ENCODE measurements at places on chromosomes 12 and 14.

GRCh38 chr12:68406134-68406576, 74.0 kb upstream of the MDM1 start:
- no peak for DNase-seq

DNA sequence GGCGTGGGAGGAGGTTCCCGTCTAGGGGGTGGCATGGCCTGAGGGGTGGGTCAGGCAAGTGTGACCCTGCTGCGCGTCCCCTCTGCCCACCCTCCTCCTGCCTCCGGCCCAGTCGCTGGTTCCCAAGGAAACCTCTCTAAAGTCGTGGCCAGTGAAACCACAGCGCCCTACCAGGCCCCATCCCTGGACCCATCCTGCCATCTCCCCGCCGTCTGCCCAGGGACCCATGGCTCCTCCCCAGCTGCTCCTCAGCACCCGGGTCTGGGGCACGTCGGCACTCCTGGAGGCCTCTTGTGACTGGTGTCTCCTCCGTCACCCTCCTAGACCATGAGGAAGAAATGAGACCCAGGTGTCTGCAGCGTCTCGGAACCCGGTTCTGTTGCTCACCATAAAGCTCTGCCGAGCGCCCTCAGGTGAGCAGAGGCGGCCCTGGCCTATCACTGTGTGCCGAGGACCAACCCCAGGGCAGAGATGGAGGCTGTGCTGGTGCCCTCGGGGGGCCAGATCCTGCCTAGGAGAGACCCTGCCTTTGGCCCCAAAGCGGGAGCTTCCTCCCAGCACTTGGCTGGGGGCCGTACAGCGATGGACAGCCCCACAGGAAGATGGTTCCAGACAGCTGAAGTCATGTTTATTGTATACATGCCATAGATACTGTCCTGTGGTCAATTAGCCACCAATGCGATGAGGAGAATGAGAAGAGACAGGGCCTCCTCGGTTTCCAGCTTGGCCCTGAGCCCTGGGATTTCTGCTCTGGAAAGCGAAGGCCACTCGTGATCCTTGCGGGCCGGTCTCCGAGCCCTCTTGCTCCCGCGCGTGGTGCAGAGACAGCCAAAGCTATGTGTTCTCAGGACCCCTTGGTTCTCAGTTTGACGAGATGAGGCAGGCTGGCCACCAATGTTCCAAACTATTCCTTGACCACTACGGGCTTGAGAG, 222.5 kb upstream of the RTL1 start:
- DNase-seq: no peak

DNA sequence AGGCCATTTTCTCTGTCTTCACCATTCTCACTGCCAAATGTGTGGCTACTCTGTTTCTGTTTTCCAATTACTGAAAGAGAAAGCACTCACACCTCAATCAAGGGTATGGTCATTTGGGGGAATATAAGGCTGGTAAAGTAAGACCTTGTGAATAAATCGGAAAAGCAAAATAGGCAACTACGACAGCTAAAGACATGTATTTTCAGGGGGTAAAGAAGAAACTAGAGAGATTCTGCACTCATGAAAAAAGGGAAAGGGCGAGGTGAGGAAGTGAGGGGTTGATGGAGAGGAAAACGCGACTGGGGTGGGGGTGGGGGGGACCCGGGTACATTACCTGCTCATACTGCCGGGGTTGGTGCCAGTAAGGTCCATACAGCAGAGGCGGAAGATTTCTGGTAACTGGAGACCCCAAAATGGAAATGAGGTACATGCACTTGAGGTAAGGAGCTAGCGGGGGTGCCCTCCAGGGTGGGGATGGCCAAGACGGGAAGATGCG, 19.3 kb downstream of the CHD8 start:
- DNase-seq: no peak

- DNase-seq: no peak
These were observed 34.5 kb upstream of the NFYB start for GRCh38 chr12:104172570-104172947.

- DNase-seq: no peak
These were observed 7.1 kb downstream of the RHOF start for GRCh38 chr12:121786440-121786825.

GRCh38 chr12:1928439-1929121, 10.1 kb upstream of the CACNA2D4 start:
- DNase-seq: no peak

DNA sequence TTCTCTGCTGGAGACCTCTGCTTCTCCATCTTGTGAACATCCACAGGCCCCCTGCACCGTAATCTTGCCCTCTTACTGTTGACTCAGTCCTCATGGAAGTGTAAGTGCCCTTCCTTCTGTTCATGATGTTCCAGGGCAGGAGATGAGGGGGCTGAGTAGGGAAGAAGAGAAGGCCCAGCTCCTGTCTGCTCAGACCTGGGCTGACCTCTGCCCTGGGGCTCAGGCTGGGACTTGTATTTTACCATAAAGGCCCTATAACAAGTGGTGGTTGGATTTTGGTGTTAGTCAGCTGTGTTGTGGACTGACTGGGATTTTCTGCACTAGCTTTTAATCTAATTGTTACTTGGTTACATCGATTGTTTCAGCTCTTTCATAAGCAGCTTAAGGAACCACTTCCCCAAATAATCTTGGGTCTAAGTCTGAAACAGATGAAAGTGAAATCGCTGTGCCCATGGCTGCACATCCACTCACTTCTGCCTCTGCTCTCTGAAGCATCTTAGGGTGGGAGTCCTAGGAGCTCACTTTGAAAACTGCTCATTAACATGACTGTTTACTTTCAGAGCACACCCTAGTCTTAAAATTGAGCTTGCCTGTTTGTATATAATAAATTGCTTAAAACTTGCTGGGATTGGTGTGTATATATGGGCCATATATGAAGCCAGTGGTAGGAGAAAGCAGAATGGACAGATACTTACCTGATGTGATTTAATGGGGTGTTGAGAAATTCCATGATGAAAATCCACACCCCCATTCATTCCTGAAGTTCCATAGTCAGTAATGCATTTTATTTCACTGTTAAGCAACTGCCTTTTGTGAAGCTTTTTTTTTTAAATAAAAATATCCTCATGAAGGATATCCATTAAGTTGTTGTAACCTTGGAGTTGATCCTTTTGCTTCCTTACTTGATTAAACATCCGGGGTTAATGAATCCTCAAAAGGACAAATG, 17.7 kb downstream of the C12orf71 start:
- no peak for DNase-seq

DNA sequence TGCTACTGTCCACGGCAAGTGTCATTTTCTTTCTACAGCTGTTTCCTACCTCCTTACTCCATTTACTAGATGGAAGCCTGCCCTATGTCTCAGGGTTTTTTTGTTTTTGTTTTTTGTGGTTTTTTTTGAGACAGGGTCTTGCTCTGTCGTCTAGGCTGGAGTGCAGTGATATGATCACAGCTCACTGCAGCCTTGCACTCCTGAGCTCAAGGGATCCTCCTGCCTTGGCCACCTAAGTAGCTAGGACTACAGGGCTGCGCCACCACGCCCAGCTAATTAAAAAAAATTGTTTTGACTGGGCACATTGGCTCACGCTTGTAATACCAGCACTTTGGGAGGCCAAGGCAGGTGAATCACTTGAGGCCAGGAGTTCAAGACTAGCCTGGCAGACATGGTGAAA, 14.7 kb downstream of the TUBA1A start:
- DNase-seq: no peak

GRCh38 chr14:71320734-71321573, 413.7 kb downstream of the PCNX1 start:
- DNase-seq: peak; percentile 60

DNA sequence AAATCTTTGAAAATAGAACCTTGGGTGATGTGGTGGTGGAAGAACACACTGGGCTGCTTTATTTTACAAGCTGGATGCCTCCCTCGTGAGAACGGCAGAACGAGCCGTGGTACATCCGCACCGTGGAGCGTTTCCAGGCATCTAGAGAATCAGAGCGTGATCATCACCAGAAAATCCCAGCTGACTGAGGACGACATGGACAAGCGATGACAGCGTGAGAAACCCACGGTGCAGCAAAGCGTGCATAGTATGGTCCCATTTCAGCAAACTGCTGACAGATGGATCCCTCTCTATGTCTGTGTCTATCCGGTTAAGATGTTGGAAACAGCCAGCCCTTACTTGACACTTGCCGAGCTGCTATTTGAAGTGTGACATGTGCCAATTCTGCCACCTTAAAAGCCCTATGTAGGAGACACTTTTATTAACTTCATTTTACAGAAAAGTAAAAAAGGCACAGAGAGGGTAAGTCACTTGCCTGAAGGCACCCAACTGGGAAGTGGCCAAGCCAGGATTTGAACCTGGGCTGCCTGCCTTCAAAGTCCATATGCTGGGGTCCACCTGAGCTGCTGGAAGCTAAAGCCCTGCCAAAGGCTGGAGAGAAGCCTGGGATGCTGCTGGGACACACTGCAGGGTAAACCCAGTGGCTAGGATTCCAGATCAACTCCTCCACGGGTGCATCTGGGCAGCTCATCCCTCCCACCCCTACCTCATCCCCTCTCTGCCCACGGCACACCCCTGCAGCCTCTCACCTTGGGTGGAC, 14.9 kb downstream of the SCARB1 start:
- DNase-seq: no peak

- DNase-seq: peak; percentile 38
These were observed 157.1 kb downstream of the NTF3 start for GRCh38 chr12:5589054-5589453.

- DNase-seq: no peak
These were observed 95.2 kb downstream of the LGMN start for GRCh38 chr14:92653162-92653651.

- DNase-seq: peak; percentile 82
These were observed 106.1 kb downstream of the PAX9 start for GRCh38 chr14:36767603-36768281.

GRCh38 chr14:104978746-104979691, 845 bp upstream of the AHNAK2 start:
- DNase-seq: no peak

DNA sequence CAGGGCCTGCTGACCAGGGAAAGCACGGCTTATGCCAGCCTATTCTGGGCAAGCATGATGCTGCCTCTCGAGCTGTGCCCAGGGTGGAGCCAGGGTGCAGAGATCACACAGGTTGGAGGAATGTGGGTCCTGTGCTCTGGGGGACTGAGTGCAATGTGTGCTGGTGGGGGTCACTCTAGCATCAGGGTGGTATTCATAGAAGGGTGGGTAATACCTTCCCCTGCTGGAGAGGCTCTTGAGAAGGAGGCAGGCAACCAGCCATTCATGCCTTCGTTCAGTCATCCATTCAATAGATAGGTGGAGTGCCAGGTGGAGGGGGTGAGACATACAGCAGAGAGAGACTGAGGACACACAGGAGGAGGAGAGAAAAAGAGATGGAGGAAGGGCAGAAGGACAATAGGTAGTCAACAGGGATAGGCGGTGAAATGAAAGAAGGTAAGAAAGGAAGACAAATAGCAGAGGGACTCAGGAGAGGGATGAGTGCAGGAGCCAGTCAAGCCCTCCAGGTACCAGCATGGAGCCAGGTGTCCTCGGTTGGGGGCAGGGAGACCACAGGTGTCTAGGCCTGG, 5.2 kb upstream of the ZNF385A start:
- DNase-seq: no peak

DNA sequence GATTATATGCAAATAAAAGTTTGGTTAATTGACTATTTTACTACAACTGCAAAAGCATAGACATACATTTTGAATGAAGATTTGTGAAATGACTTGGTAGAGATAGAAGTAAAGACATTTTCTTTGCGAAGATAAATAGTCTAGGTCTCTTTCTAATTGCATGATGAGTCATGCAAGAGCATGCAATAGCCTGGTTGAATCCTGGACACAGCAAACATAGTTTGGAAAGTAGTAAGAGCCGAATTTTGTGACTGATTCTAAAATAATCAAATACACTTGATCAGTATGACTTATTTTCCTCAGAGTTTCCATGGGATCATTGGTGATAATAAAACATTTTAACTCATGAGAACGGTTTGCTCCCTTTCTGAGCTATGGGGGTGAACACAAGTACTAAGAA, 27.7 kb upstream of the CAND1 start:
- DNase-seq: no peak

DNA sequence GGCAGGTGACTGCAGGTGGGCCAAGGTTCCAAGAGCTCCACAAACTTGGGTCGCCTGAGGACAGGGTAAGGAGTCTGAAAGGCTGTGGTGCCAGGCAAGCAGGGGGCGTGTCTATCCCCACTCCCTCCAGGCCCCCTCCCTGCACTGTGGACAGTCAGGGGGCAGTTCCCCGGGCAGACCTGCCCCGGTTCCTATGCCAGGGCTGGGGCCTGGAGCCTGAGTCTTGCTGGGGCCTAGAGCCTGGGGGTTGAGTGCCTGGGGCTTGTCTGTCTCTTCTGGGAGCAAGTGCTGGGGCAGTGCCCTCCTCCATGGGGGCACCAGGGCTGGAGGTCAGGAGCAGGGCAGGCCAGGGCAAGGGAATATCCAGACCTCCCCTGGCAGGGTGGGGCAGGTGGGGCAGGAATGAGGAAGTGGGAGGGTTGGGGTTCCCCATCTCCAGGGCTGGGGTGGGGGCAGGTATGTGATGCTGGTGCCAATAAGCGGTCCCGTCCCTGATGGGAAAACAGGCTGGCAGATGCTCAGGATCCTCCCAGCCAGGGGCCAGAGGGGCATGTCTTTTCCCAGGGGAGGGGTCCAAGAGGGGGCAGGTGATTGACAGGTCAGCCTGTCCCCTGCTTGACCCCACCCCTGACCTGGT, 11.9 kb upstream of the TNFAIP2 start:
- no peak for DNase-seq

- no peak for DNase-seq
These were observed 3.6 kb downstream of the TTC5 start for GRCh38 chr14:20302042-20302755.

DNA sequence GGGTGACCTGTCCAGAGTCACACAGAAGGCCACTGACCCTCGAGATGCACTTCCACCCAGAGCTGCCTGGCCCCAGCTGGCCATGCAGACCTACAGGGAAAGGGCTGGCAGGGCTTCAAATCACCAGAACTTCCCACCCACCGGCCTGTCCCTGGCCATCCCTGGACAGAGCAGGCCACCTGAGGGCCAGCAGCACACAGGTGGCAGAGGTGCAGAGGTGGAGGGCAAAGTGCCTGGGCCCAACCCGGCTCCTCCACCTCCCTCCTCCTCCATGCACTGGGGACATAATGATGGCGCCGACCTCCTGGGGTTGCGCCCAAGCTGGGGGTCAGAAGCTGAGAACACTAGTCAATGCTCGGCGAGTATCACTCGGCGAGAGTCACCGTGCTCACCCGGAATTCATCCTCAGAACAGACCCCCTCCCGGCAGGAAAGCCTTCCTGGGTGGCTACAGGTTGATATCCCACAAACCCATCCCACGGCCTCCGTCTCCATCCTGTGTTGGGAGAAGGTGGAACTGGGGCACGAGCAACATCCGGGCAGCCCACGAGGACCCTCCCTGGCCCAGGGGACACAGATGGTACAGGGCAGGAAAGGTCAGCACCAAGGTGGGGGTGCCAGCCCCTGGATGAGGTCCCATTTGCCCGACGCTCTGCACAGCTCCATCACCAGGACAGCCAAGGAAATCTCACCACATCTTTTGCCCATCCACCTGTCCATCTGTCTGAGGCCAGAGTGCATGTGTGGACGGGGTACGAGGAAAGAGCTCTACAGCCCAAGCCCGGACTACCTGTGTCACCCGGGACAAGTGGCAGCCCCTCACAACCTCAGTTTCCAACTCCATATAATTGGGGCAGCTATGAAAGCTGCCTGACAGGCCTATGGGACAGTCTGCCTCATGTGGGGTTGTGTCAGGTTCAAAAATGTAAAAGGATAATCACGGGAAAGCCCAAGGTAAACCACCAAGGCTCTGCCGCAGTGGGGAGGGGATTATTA, 10.8 kb downstream of the BEGAIN start:
- no peak for DNase-seq

GRCh38 chr14:33786091-33786825, 164.6 kb downstream of the EGLN3 start:
- DNase-seq: no peak

All from NCI-H2171 (cell line).